ENCODE measurements at places on chromosomes 7 and 10.

DNA sequence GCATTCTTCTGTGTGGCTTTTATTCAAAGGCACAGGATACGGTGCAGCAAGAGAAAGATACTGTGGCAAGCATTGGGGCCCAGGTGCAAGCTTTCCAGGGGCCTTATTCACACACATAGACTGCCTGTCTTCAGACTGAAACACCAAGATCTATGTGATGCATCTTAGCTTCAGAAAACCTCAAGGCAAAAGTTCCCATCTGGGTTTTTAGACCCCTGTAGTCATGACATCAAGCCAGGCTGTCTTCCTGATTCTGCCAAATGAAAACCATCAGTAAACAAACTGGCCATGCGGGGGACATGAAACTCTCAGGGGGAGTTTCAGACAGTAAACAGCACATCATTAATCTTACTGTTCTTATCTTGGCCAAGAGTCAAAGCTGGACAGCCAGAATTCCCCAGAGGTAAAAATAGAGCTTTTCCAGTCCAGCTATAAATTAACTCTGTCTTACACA, 9.8 kb downstream of the AGBL3 start:
- DNase-seq, result no peak

DNA sequence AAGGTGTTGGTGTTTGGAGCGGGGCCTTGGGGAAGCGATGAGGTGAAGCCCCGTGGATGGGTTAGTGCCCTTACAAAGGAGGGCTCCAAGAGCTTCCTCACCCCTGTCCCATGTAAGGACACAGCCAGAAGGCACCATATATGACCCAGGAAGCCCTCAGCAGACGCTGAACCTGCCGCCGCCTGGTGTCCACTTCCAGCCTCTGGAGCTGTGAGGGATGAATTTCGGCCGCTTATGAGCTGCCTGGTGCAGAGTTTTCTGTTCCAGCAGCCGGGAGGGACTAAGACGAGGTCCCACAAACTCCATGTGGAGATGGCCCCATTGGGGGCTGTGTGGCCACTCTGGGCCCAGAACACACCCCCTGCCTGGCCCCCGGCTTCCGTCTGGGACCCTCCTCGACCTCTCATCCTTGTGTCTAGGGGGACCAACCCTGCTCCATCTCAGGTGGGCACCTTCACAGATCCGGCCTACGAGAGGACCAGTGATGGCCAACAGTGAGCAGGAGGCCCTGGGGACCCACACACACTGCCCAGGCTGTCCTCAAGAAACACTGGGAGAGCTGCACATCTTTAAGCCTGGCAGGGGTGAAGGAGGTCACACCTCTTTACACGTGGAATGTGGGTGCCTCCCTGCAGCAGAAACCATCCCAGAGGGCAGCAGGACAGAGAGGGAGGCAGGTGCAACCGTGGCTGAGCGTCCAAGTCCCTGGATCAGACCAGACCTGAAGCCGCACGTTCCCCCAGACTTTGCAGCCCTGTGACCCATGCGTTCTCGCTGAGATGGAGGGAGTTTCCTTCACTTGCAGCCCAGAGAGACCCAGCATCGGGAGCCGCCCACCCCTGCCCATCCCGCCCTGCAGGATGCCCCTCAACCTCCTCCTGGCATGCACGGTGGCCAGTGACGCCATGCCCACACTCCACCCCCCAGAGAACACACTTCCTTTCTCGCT, 96.1 kb downstream of the PDGFA start:
- DNase-seq, result no peak

- DNase-seq, result no peak
Observed at GRCh38 chr7:37349979-37350590, 98.6 kb downstream of the ELMO1 start.

- peak; percentile 68 for DNase-seq
Observed at GRCh38 chr7:151368136-151368571, 26.5 kb downstream of the NUB1 start.

DNA sequence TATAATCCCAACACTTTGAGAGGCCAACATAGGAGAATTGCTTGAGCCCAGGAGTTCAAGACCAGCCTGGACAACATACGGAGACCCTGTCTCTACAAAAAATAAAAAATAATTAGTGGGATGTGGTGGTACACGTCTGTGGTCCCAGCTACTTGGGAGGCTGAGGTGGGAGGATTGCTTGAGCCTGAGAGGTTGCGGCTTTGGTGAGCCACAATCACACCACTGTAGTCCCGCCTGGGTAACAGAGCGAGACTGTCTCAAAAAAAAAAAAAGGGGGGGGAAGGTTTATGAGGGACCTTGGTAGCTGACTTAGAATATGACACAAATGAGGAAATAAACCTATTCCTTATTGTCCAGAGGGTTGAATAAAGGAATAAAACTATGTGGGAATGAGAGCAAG, 30.8 kb downstream of the SCD start:
- no peak for DNase-seq

DNA sequence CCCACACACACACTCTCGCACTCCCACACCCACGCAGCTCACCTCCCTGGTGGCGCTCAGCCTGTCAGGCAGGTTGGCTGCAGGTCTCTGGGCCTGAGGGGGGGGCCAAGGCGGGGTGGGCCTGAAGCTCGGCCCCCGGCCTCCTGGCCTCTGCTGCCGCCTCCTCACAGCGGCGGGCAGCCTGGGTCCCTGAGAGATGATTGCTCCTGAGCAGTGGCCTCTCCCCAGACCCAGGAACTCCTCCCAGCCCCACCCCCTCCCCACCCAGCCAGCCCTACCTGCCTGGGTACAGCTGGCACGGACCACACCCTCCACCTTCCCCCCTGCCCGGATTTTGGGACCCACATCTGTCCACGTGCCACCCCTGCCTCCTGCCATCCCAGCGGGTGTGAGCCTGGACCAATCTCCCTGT, 4.6 kb upstream of the TMEM184A start:
- DNase-seq, result no peak

DNA sequence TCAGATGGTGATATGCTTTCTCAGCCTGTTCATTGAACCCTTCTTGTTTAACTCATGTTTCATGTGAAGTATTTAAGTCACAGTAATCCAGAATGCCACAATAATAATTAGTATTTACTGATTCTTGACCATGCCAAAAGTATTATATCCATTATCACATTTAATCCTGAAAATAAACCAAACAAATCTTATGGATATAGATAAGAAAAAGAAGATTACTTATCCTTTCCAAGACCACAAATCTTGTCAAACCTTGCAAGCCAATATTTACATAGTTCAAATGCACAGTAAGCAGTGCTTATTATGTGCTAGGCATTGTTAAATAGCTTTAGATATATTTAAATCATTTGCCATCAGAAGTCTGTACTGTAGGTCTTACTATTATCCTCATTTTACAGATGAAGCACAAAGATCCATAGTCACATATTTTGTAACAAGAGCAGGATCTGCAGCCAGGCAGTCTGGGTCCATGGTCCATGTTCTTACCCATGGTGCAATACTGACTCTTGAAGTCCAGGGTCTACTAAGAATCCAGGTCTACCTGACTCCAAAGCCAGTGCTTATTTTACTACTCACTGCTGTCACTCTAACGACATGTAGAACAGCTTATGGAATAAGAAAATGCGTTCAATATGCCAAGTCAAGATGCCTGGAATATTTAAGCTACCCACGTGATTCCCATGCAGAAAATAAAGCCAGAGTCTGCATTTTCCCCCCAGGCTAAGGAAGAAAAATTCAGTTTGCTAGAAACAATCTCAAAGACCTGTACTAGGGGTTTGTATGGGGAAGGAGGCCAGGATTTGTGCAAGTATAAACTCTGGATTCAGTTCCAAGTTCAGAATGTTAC, 984.8 kb upstream of the LRRTM3 start:
- no peak for DNase-seq

DNA sequence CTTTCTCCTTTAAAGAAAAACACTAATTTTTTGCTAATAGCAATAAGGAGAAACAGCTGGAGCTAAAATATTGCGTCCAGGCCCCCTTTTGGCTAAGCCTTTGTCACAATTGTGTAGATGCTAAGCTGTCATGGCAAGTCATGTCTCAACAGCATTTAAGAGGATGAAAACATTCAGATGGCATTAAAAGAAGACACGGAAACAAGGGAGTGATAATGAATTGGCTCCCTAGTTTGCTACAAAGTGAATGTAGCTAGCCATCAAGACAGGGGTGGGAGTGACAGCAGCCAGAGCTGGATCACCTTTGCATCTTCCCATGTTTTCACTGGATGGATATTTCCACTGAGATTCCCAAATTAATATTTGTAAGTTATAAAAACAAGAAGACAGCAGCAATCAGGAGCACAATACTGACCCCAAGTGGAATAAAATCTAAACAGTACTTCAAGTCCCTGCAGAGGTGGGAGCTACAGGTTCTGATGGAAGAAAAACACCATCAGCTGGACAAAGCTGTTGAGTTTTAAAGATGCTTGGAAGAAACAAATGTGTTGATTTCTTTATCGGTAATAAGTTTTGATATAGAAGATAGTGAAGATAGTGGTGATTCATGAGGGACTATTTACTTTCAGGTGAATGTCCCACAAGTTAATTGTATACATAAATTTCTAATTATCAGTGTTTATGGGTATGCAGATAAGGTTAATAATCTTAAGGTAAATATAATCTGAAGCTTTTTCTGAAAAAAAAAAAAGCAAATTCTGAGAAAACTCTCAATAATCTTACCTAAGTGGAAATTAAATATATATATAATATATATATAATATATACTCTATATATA, 129.4 kb downstream of the SLC16A9 start:
- peak; percentile 5 for DNase-seq

DNA sequence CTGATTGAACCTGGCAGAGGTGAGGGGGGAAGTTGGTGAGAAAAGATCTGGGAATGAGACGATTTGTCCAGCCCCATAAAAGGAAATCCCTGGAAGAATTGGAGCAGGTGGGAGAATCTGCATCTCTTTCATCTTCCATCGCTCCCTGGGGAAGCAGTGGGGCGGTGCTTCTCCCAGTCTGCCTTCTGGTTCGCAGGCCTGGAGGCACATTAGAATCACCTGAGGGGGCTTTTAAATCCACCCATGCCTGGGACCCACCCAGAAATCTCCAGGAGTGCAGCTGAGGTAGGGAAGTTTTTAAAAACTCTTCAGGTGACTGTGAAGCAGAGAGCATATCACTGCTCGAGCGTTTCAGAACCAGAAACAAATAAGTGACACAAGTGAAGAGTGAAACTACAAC, 26.7 kb upstream of the SYPL1 start:
- DNase-seq, result no peak

DNA sequence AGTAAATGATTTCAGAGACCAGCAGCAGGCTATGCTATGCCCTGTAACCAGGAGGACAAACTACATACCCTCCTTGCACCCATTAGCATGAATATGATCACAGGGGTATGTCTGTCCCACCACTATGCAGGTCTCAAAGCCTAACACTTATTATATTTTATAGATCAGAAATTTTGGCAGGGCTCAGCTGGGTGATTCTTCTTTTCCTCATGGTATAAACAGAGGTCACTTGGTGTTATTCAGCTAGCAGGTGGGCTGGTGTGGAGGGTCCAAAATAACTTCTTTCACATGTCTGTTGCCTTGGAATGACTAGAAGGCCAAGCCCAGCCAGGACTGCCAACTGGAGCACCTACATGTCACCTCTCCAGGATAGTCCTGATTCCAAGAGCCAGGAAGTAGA, 252.9 kb downstream of the ARHGAP12 start:
- no peak for DNase-seq

GRCh38 chr10:106771154-106771553, 393.4 kb downstream of the SORCS1 start:
- no peak for DNase-seq

- DNase-seq, result no peak
Observed at GRCh38 chr7:74280985-74281384, 8.2 kb upstream of the CLIP2 start.

DNA sequence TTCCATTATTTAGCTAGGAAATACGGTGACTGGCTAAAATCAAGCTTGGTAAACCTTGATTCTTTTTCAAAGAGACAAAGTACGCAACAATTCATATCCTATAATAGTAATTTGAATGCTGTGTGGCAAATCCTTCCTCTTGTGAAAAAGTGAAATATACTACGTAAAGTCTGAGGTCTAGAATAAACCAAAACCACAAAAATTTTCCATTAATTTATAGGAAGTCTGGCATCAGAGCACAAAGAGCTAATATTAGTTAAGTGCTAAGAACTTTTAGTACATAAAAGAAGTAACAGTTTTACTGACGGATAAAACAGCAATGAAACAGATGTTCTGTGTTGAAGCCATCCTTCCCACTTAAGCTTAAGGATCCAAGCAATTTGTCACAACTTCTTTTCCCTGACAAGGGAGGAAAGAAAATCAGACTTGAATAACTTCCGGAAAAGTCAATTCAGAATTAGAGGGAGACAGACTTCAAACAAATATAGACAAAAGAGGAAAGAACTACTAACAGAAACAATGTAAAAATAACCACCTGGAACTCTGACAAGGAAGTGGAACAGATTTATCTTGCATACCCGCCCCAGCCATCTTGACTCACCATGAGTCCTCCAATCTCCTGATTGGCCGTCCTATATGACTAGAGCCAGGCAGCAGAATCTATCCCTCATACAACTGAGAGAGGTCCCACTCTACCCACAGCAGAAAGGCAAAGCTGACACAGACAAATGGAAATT, 34.6 kb downstream of the RHEB start:
- no peak for DNase-seq

DNA sequence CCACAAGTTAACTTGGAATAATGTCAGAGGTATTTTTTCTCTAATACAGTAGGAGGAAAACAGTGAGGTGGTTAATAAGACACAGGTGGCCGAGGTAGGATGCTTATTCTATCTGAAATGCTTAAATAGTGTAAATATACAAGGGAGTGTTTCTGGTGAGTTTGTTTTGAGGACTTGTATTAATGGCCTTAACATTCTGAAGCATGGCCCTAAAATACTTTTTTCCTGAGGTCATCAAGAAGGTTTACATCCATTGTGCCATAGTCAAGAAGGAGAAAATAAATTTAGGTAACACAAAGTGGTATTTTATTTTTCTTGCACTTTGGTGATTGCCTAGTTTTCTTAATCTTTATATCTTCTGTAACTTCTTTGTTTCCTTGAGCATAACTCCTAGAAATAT, 18.8 kb downstream of the GNAI1 start:
- no peak for DNase-seq

DNA sequence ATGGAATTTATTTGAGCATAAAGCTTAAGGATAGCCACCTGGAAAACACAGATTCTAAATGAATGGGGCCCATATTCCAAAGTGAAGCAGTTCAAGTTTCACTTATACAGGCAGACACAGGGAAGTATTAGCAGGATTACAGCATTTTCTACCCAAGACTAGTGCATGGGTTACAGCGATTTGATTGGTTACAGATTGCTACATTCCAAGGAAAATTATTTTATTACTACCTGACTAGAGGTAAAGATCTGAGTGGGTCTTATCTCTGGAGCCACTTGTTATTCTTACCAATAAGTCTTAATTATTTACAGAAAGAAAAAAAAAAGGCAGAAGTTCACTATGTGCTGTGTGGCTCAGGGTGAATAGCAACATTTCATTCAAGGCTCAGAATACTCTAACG, 87.4 kb upstream of the ITGB1 start:
- no peak for DNase-seq

DNA sequence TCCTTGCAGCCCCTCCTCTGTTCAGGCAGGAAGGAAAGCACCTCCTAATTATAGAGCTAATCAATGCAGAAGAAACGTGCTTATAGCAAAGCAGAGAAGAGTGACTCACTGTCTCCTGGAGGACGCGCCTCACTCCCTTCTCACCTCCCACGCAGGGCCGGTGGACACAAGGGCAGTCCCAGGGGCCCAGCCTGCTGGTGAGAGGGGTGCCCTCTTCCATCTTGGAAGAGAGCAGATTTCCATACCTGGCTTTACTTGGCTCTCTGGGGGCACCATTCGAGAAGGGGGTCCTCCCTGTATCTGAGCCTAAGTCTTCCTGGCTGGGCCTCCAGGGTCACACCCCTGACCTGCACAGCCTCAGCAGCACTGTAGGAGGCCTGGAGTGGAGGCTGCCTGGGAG, 55.8 kb downstream of the RASGEF1A start:
- no peak for DNase-seq

- DNase-seq, result no peak
Observed at GRCh38 chr7:76409537-76409936, at the start of gene SSC4D. Gene SSC4D (minus strand): TSS chr7:76409697. CDS start chr7:76404439, 5,258 bp downstream.

Data from NCI-H1105 (cell line).